ENCODE measurements at places on chromosomes 11 and 22. TPM values are rescaled to one million over a fixed set of nuclear protein-coding genes. Genes with fewer than 3 reads are reported as not detected.

DNA sequence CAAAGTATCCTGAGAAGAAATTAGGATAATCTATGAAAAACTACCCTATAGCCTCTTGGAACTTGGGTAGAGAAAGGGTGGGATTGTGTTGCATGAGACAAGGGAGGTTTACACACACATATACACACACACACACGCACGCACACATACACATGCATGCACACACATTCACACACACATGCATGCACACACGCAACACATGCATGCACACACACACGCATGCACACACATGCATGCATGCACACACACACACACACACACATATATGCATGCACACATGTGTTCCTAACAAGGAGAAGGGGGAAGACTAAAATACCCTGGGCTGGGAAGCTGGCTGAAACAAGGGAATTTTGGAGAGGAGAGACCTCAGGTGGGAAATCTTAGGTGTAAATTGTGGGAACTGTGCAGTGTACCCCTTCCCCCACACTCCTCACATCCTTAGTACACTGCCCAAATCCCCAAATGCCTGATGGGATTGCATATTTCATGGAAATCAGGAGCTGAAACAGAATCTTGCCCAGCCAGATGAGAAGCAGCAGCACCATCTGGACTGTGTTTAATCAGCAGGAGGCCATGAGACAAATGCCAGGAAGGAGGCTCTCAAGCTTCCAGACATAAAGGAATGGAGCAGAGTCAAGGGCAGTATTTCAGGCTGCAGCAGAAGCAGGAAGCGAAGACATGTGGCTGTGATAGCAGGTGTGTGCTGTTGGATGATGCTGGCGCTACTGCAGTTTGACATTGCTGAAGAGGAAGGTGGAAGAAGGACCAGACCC, 14.6 kb upstream of the POLD3 start:
- no peaks in the 10 kb centered on the region for H3K36me3 ChIP-seq
- no peak for DNase-seq
- H3K4me3 ChIP-seq = no peak overlapping the region
- H3K27ac ChIP-seq = peak overlapping the region; percentile 13
- H3K27me3 ChIP-seq = peaks cover 3% of the 10 kb centered on the region

DNA sequence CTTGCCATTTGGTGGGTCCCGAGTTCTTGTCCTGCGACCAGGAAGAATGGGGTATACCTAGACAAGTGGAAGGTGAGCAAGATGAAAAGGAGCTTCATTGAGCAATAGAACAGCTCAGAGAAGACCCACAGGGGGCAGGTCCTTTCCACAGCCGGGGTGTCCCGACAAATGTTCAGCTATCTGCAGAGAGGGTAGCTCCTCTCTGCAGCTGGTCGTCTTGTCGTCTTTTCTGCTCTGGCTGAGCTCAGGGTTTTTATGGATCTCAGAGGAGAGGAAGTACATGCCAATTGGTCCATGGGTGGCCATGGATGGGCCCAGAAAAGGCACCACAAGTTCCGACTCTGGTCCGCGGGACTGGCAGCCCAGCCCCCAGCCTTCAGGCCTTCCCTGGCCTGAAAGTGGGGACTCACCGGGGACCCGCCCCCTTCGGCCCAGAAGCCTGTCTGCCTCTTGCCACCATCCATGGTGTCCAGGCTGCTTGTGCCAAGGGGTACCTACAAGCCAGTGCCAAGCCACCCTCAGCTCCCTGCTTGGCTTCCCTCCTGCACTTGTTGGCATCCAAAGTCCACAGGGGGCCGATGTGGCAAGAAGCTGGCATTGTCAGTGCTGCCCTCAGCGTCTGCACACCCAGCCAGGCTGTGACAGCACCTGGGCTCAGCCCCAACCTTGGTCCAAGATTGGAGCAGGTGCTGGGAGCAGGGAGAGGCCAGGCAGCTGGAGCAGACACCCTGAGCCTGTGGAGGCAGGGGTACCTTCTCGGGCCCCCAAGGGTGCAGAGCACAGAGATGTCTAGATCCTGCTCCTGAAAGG, 438.9 kb downstream of the TBC1D22A start:
- H3K4me1 ChIP-seq = no peaks in the 10 kb centered on the region
- H3K4me3 ChIP-seq = no peak overlapping the region
- H3K36me3 ChIP-seq = peaks cover 2% of the 10 kb centered on the region
- DNase-seq = no peak

DNA sequence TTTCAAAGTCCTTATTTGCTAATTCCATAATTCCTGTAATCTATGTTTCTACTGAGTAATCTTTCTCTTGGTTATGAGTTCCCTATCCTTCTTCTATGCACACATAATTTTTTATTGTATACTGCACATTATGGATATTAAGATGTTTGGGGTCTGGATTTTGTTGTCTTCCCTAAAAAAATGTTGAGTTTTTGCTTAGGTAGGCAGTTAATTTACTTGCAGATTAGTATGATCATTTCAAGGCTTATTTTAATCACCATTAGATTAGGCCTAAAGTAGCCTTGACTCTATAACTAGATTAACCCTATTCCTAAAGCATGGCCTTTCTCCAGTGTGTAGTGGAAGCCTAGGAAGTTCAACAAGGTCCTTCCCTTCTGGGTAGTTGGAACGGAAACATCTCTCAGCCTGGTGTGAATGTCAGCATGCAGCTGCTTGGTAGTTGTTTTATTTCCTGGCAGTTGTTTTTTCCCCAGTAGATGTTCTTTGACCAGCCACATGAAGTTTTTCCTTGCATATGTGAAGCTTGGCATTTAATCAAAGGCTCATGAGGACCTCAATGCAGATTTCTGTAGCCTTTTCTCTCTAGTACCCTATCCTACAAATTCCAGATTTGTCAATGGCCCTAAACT, 419.3 kb upstream of the NARS2 start:
- peaks cover 5% of the 10 kb centered on the region for H3K36me3 ChIP-seq
- DNase-seq = no peak
- H3K27ac ChIP-seq = no peak overlapping the region
- H3K4me3 ChIP-seq = no peak overlapping the region
- H3K4me1 ChIP-seq = peaks cover 3% of the 10 kb centered on the region
- H3K27me3 ChIP-seq = no peaks in the 10 kb centered on the region

GRCh38 chr11:133570376-133570775, 38.1 kb upstream of the OPCML start:
- no peak overlapping the region for H3K27ac ChIP-seq
- H3K4me3 ChIP-seq = no peak overlapping the region
- peaks cover 7% of the 10 kb centered on the region for H3K27me3 ChIP-seq
- peaks cover 1% of the 10 kb centered on the region for H3K4me1 ChIP-seq

- peaks cover 1% of the 10 kb centered on the region for H3K36me3 ChIP-seq
- peaks cover 2% of the 10 kb centered on the region for H3K4me1 ChIP-seq
- DNase-seq = no peak
- no peak overlapping the region for H3K4me3 ChIP-seq
Observed at GRCh38 chr11:33383075-33383919, 126.1 kb downstream of the HIPK3 start.

DNA sequence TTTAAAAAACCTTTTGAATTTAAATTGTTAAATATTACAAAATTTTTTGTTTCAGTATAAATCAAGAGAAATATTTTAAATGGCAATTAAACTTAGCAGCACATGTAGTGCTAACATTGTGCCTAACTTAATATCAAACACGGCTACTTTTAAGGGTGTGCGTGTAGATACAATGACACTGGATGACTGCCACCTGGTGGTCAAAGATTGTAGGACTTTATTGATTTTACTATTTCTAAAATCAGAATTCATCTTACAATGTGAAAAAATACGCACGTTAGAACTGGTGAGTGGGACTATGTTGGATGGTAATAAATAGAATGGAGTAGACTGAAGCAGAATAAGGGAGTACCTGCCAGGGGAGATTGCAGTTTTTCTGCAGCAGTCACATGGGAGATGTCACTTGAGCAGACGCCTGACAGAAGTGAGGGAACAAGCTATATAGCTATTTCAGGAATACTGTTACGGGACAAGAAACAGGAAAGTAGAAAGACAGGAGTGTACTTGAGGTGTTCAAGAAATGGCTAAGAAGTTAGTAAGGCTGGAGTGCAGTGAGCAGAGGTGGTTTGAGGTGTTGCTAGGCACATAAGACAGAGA, 52.9 kb downstream of the UVRAG start:
- H3K36me3 ChIP-seq = peaks cover 1% of the 10 kb centered on the region
- H3K27me3 ChIP-seq = no peaks in the 10 kb centered on the region
- no peak overlapping the region for H3K4me3 ChIP-seq
- H3K4me1 ChIP-seq = peaks cover 12% of the 10 kb centered on the region
- no peak overlapping the region for H3K27ac ChIP-seq
- no peak for DNase-seq

GRCh38 chr11:45217991-45218390, 68.2 kb downstream of the SYT13 start:
- peaks cover 14% of the 10 kb centered on the region for H3K36me3 ChIP-seq
- H3K4me1 ChIP-seq = no peaks in the 10 kb centered on the region
- H3K27me3 ChIP-seq = no peaks in the 10 kb centered on the region
- no peak for DNase-seq
- H3K4me3 ChIP-seq = no peak overlapping the region

DNA sequence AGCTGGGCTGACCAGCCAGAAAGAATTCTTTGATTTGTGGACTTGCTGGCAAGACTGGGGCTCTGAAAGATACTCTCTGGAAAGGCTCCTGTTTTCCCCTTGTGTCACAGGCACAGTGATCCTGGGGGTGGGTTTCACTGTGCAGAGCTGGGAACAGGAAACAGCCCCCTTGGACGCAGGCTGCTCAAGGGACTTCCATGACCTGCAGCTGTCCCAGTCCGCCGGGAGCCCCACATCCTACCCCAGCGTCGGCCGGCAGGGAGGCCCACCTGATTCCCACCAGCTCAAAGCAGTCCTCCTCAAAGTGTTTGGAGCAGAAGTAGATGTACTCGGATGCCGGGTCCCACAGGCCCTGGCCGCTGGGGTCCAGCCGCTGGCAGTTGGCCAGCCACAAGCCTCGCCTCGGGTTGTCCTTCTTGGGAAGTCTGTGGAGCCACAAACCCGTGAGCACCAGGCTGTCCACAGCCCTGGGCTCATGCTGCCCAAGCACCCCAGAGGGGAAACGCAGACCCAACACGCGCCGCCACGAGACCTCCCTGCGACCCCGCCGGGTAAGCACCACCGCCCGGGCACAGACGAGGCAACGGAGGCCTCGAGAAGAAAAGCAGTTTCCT, 824 bp downstream of the THAP7 start:
- H3K36me3 ChIP-seq = no peaks in the 10 kb centered on the region
- peaks cover 15% of the 10 kb centered on the region for H3K4me1 ChIP-seq
- H3K4me3 ChIP-seq = peak overlapping the region; percentile 89
- H3K27ac ChIP-seq = peak overlapping the region; percentile 97
- no peak for DNase-seq
- no peaks in the 10 kb centered on the region for H3K27me3 ChIP-seq

DNA sequence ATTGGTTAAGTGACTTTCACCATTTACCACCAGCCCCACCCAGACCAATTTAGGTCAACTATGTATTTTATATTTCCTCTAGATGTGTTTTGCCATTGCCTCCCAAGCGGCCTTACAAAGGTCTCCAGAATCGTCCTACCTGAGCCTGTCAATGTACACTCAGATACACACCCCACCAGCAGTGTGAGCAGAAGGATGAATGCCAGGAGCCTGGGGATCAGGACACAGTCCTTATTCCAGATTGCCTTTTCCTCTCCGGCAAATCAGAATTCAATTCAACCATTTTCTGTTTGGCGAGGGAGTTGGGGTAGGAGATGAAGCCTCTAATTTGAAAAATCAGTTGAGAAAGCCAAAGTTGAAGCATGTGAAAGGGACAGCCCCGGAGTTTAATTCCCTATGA, 35.4 kb upstream of the CRTAM start:
- DNase-seq = no peak
- no peaks in the 10 kb centered on the region for H3K36me3 ChIP-seq
- peaks cover under 1% of the 10 kb centered on the region for H3K4me1 ChIP-seq
- no peak overlapping the region for H3K27ac ChIP-seq
- no peaks in the 10 kb centered on the region for H3K27me3 ChIP-seq
- no peak overlapping the region for H3K4me3 ChIP-seq

Gene CALCA
- total RNA-seq = 0.57 TPM

Gene RIBC2
- total RNA-seq = 7.0 TPM

Gene KRTAP5-7
- 0.41 TPM for total RNA-seq

Data from progenitor cell of endocrine pancreas (in vitro differentiated cells).